ENCODE measurements at places on chromosomes 12 and 14.

DNA sequence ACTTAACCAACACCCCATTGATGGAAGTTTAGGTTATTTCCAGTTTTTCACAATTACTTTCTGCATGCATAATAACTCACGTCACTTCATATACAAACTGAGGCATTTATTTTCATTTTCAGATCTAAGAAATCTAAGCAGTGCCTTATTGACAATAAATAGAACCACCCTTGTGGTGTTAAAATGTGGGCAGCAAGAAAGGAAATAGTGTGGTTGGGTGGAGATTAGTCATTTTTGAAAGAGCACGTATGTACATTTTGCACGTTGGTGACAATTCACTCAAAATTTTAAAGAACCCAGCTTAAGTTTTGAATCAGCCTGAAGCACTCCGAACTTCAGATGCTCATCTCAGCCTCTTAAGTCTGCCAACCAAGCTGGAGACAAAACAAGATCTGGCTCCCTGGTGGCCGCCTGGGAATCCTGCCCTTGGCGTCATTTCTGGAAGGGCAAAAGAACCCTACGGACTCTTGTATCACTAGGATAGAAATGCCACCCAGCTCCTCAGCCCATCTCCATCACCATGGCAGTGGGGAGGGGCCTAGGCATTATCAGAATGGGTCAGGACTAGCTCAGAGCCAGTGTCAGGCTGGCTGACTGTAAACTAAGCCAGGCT is 89.5 kb upstream of the BCL2L14 start:
- no peak for DNase-seq

- DNase-seq: no peak
Measured at GRCh38 chr14:58972233-58973017, 216.0 kb upstream of the DAAM1 start.

DNA sequence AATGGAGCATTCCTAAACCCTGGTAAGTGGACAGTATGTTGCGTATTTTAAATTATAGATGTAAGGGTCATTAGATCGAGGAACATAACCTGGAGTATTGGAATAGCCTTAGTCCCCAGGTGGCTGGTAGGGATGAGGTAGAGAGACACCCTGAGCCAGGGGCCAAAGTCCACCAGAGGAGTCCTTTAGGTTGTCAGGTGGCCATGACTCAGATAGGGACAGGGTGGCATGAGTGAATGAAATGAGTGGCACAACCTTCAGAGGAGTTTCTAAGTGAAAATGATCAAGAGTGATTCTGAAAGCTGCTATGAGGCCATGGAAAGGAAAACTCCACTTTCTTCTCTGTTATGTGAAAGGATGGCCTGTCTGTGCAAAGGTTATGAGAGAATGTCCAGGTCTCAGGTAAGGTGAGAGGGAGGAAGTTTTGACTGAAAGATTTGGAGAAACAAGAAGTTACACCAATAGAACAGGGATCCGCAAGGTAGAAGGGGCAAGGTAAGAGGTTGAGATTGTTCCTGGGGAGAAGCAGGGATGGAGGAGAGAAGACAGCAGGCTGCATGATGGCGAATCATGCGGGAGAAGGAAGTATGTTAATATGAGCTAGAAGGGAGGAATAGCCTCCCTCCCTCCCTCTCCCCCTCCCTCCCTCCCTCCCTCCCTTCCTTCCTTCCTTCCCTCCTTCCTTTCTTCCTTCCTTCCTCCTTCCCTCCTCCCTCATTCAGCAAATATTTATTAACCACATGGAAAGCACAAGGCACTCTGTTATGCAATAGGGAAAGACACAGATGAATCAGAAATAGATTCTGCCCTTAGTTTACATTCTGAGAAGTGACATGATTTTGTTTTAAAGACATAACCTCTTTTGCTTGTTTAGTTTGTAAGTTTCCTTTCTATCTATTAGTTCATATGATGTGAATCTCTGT is 14.0 kb upstream of the RIPK3 start:
- no peak for DNase-seq

DNA sequence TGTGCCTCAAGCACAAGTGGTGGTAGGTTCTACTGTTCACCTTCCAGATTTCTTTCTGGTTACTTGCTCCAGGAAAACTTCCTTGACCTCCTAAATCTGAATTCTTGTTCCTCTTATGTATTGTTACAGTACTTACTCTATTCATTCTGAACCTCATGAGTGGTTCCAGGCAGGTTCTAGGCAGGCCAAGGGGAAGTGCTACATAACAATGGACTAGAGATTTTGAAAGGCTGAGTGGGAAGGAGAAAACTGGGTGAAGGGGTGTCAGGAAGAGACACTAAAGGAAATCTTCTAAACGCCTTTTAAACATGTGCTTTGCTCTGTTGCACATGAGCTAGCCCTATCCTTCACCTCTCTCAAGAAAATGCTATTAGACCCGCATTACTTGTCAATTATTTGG is 1.6 kb downstream of the YARS2 start:
- DNase-seq: no peak

DNA sequence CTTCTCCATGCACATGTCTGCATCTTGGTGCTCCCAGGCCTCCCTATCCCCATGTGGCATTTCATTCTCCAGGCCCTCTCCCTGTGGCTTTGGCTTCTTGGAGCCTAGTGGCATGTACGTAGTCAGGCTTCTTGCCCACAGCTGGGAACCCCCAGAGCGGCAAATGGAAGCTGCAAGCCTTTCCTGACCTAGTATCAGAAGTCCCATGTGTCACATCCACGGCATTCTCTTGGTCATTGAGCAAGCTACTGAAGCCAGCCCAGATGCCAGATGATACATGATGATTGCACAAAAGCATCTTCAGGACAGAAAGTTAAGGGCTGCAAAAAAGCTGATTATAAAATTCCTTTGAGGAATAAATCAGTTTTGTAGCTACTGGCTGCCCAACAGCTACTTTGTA is 154.9 kb downstream of the PELI2 start:
- no peak for DNase-seq

GRCh38 chr14:67666750-67667449 is 7.5 kb downstream of the VTI1B start:
- DNase-seq: no peak

DNA sequence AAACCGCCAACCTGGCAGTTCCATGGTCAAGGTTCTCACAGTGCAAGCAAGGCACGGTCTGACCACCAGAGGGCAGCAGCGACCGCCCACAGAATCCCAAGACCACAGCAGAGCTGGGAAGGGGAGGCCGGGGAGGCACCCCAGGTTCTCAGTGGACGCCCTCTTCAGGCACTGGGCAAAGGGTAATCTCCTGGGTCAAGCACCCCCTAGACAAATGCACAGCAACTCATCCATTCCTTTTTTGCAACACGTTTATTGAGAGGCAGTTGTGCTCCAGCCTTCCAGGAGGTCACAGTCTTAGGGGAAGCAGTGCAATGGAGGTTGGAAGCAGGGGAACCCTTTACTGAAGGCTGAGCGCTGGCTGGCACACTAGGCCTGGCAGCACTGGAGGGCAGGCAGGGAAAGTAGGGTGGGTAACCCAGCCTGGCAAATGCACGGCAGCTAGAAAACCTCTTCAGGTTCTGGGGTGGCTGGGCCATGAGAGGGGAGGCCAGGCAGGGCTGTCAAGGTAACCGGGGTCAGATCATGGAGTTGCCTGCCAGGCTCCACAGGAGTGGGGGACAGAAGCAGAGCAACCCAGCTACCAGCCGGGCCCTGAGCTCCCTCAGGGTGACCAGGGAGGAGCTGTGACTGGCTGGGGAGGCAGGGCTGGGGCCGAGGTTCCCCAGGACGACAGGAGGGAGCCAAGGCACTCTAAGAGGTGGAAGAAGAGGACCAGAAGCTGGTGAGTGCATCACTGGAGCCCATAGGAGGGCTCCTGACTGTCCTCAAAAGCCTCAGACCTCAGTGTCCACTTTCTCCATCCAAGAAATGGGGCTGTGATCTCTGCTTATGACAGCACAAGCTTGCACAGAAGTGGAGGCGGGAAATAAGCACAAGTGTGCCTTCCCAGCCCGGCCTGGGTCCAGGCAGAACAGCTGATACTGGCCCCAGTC is 1.8 kb upstream of the RHOF start:
- no peak for DNase-seq

- DNase-seq: no peak
Measured at GRCh38 chr14:105581551-105582341, 55.4 kb downstream of the TMEM121 start.

DNA sequence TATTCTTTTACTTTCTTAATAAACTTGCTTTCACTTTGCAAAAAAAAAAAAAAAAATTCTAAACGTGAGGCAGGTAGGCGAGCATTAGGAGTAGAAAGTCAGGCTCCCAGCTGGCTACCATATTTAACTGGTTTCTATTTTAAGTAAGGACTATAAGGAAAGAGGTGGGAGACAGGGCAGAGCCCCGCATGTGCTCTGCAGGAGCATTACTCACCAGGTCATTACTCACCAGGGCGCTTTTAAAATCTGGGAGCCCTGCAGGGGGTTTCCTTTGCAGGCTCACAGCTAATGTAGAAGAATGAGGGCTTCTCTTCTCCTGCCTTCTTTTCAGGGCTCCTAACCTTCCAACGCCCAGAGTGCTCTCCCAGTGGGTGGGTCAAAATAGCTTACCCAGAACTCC is 14.0 kb upstream of the DPF3 start:
- DNase-seq: no peak

- no peak for DNase-seq
Measured at GRCh38 chr12:82605115-82605514, 81.6 kb upstream of the TMTC2 start.

DNA sequence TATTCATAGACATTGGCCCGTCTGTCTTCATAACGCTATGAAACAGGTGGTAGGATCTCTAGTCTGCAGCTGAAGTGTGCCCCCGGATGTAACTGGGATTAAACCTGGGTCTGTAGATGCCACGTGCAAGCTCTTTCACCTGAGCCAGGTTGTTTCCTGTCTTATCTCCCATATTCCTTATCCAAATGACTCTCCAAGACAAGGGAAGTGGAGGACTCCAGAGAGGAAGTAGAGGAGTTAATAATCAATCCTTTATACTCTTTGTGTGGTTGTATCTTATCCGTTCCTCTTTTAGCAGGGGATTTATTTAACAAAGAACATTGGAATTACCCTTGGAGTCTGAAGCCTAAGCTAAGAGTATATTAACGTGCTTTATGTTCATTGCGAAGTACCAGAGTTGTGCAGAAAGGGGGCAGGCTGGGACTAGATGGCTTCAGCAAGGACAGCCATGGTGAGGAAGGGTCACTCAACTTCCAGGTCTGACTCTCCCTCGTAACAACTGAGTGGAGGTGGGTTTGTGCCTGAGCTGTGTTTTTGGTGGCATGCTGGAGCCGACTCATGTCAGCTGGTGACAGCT is 82.8 kb downstream of the RIN3 start:
- no peak for DNase-seq

DNA sequence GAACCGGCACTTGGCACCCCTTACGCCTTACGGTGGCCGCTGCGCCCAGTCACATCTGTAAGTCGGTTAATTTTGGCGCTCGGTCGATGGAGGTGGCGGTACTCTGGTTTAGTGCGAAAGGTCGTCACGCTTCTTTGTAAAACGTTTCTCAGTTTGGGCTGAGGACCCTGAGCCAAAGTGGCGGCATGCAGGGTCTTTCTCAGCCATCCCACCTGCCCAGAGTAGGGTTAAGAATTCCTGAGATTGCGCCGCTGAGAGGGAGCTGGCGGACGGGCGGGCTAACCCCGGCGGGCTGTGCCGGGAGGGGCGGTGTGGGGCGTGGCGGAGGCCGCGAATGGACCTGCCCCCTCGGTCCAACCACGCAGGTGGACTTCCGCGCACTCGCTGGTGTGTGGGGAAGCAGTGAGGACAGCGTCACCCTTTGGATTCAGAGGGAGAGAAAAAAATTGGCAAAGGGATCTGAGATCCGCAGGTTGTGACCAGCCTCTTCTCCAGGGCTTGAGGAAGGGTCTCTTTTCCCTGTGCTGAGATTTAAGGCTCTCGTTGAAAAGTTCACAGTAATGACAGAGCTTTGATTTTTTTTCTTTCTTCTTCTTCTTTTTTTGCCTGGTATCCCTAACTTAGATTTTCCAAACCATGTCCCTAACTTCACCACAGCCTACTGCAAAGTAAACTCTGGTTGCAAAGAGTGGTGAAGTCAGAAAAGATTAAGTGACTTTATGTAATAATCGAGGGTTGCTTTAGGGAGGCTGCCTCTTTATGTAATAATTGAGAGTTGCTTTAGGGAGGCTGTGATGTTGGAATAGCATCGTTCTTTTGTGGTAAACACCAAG is 602 bp upstream of the FBXO33 start:
- DNase-seq: peak; percentile 58

- no peak for DNase-seq
Measured at GRCh38 chr12:104313568-104314241, 10.2 kb downstream of the EID3 start.

DNA sequence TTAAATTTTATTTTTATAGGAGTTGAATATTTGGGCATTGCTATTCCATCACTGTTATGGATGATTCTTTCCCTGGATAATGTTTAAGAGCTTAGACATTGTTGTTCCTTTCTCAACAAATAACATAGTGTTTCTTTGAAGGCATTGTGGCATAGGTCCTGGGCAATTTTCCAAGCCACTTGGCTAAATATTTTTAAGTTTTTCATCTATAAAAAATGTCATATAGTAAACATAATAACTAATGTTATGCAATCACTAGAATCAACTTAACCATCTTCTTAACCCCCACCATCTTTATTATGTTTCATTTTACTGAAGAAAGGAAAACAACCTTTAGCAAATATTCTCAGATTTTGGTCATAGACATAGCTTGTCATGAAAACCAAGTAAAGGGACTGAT is 600.6 kb upstream of the LMO3 start:
- no peak for DNase-seq

GRCh38 chr12:101356794-101357193 is 50.8 kb downstream of the ARL1 start:
- DNase-seq: no peak

GRCh38 chr14:78700236-78700635 is 530.1 kb downstream of the NRXN3 start:
- no peak for DNase-seq

DNA sequence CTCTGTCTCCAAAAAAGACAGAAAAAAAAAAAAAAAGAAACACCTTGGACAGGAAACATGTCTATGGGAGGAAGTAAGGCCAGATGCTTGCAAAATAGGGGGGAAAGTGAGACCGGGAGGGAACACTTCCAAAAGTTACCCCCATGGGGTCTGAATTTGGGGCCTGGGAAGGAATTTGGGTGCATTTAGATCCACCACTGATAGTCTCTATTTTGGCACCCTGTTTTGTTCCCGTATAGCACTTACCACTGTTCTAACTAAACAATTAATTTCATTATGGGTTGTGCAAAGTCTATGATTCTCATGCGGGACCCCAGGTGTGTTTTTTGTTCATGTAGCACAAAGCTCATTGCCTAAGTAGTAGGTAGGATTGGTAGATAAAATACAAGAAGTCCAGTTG is 1.4 kb upstream of the MLEC start:
- no peak for DNase-seq

GRCh38 chr14:55603401-55603953 is 23.5 kb downstream of the KTN1 start:
- no peak for DNase-seq

DNA sequence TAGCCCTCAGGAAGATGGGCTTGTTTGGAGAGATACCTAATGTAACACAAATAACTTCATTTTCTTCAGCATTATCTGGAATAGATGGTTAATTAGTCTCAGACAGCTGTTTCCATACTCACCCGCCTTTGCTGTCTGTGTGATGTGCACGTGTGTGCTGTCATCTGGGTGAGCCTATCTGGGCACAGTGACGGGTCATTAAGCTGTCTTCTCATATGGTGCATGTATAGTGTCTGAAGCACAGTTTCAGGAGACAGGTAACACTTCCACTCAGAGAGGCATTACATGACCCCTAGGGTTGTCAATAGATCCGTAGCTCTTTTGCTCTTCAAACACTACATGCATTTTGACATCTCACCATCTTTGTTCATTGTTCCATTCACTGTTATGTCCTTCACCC is 493.3 kb downstream of the APAF1 start:
- DNase-seq: no peak

Data from cortex of kidney (tissue), 1 donor.